Adrenal gland (tissue), 19 donors: ENCODE measurements at places on chromosomes 7 and 10. TPM values are rescaled to one million over a fixed set of nuclear protein-coding genes. Genes with fewer than 3 reads are reported as not detected.

DNA sequence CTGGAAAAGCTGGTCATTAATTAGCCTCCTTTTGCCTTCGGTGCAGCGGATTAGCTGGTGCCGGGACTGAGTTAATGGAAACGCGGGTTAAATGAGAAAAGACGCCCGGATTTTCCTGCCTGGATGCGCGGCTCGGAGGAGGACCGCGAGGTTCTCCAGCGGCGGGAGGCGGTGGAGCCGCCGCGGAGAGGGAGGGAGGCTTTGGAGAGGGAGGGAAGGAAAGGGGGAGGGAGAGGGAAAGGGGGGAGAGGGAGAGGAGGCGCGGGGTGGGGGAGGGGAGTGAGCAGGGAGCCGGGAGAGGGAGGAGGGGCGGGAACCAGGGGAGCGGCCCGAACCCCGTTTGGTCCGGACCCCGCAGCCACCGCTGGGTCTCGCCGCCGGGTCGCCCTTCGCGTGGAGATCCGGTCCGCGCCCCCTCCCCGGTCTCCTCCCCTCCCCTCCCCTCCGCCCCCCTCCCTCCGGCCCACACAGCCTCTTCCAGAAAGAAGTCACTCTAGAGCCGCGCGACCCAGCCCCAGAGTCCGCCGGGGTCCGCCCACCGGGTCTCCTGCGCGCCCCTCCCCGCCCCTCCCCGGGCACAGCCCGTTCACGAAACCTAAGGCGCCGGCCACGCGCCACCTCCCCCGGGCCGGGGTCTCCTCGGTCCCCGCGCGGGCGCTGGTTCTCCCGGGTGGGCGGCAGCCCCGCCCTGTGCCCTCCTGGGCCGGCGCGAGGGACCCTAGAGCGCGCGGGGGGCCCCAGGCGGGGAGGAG, 347.5 kb downstream of the DNAJB6 start:
- DNase-seq, result no peak

- DNase-seq, result no peak
Measured at GRCh38 chr7:17530741-17531421, 232.4 kb downstream of the AHR start.

The ANKRD7 gene
- 0.95 TPM for total RNA-seq

- no peak for DNase-seq
Measured at GRCh38 chr10:16520900-16521299, 779 bp downstream of the C1QL3 start.

The HOXA3 gene
- total RNA-seq, result 5.6 TPM

DNA sequence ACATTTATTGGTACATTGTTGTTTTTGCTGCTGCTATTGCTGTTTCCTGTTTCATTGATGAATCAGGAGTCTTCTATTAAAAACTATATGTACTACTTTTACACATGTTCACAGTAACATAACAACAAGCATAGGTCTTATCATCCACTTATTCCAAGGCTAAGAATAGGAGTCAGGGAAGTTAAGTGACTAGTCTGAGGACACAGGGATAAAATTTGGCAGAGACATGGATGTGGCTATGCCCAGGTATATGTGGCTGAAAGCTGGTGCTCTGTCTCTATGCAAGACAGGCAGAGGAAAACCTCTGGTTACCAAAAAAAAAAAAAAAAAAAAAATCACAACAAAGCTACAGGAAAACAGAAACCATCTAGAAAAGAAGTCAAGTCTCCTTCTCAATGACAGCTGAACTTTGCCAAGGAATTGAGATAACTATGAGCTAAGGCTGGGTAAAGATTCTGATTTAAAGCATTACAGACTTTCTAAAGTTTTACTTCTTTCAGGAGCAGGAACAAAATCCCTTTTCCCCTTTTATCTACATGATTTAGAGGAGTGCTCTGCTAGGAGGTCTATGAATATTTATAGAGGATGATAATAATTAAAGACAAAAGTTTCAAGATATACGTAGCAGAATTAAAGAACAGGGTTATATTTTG, 70.0 kb downstream of the GPR141 start:
- no peak for DNase-seq

GRCh38 chr10:13291821-13292773, 7.8 kb downstream of the PHYH start:
- no peak for DNase-seq

DNA sequence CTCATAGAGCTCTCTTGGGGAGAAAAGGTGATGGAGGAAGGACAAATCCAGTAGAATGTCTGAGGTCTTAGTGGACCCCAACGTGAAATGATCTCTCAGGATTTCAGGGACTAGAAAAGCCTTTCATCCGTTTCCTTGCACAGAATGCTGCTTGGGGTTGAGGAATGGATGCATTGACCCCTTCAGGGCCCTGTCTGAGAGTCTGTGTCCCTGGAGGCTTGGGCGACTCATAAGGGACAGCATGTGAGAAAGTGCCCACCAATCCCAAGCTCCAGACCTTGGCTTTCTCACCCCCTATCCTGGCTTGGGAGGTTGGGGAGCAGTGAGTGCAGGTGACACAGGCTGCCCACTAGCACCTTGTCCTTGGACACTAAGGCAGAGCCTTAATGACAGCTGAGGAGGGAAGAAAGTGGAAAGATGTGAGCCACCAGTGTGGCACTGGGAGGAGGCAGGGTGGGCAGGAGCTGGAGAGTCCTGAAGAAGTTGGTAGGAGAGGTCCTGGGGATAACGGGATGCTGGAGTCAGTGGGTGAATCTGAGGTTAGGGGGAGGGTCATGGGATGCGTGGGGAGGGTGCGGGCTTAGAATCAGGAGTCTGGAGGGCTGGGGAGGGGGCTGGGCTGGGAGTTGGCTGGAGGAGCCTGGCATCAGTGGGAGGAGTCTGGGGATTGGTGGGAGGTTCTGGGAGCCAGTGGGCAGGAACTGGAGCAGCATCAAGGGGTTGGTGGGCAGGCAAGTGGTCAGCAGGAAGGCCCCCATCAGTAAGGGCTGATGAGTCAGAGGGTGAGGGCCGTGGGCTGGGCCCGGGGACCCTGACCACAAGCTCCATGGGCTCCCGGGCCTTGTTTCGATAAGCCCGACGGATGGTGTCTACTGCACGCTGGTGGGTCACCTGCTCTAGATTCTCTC, 8.6 kb downstream of the LZTS2 start:
- DNase-seq, result no peak

DNA sequence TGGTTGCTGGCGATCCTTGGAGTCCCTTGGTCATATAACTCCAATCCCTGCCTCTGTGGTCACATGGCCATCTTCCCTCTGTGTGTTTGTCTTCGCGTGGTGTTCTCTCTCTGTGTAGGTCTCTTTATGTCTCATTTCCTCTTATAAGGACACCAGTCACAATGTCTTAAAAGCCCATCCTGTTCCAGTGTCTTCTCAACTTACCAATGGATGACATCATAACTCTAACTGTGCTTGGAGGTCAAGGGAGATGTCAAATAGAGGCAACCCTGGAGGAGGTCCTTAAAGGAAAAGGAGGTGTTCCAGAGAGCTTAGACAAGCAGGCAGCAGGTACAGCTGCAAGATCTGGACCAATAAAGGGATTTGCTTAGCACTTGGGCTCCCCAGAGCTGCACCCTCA, 143.0 kb downstream of the BUB3 start:
- DNase-seq, result no peak

DNA sequence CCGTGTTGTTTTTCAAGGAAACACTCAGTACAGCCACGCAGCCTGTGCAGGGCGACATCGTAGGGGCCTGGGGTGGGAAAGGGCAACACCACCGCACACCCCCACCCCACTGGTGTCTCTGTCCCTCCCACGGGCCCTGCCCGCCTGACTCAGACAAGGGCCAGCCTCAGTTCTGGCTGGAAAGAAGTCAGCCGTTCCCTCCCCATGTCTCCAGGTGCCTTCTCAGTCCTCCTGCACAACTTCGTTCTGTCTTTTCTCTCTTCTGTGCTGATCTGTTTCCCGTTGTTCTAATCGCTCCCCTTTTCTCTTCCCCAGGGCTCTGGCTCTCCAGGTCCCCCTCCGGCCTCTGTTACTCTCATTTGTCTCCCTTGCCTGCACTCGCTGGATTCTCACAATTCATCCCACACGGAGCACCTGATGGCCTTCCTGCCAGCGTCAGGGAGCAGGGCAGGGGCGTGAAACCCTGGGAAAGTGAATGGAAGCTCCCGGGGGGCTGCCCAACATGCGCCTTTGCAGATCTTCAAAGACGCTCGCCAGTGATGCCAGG, 97.7 kb downstream of the WDR37 start:
- DNase-seq, result no peak

GRCh38 chr10:101567165-101568006, 20.7 kb downstream of the POLL start:
- no peak for DNase-seq

GRCh38 chr7:36086571-36086970, 66.5 kb upstream of the EEPD1 start:
- no peak for DNase-seq

GRCh38 chr10:133258818-133259601, 17.7 kb downstream of the ADAM8 start:
- peak; percentile 92 for DNase-seq

GRCh38 chr7:40716052-40716451, 581.2 kb downstream of the SUGCT start:
- DNase-seq, result no peak

GRCh38 chr7:77460057-77460486, 43.9 kb upstream of the GSAP start:
- DNase-seq, result no peak

GRCh38 chr10:22325272-22326144, 4.6 kb downstream of the BMI1 start:
- peak; percentile 69 for DNase-seq

DNA sequence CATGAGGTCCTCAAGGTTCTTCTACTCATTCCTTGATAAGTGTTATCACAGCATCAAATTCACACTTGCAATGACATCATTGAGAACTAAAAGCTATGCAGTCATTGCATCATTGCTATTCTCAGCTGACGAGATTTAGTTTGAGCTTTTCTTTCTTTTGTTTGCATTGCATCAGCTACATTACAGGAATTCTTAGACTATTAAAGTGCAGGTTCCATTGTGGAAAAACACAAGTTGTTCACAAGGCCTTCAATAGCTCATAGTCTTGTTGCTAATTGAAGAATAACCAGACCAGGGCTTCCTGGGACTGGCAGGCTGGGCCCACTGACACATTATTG, 139.3 kb downstream of the CXCL12 start:
- no peak for DNase-seq
